ENCODE measurements at places on chromosomes 1 and 21. TPM values are rescaled to one million over a fixed set of nuclear protein-coding genes. Genes with fewer than 3 reads are reported as not detected.

DNA sequence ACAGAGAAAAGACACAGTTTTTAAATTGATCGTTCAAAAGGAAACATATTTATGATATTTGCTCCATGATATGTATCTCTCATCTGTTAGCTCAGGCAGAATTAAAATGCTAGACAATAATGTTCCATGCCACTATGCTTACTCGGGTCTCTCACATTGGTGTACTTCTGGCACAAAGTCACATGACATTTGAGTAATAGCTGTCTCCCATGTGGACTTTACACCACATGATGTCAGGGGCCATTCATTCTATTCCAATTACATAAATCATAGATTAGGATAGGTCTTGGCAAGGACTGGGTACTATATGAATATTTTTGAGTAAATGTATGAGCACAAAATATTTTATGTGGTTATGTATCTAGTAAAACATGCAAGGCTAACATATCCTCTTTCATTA is 648.4 kb downstream of the PLA2G4A start:
- H3K36me3 ChIP-seq: no peaks in the 10 kb centered on the region
- no peaks in the 10 kb centered on the region for H3K27me3 ChIP-seq
- no peak overlapping the region for H3K4me3 ChIP-seq
- H3K27ac ChIP-seq: no peak overlapping the region

GRCh38 chr1:77313491-77313890 is 31.7 kb downstream of the AK5 start:
- H3K4me1 ChIP-seq: no peaks in the 10 kb centered on the region
- no peaks in the 10 kb centered on the region for H3K36me3 ChIP-seq
- H3K4me3 ChIP-seq: no peak overlapping the region

DNA sequence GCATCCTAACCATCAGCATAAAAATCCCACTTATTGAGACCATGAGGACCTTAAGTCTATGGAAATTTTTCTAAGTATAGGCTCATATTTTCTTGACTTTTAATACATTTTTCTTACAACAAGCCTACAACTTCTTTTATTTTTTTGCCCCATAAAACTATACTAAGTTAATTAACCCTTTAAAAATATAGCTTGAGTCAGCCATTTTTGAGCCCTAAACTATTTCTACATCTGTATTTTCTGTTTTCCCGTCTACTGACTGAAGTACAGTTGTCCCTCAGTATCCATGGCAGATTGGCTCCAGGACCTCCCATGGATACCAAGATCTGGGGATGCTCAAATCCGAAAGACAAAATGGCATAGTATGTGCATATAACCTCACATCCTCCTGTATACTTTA is 55.0 kb downstream of the CHD1L start:
- no peaks in the 10 kb centered on the region for H3K27me3 ChIP-seq
- no peak for DNase-seq
- no peak overlapping the region for H3K4me3 ChIP-seq
- H3K27ac ChIP-seq: no peak overlapping the region

DNA sequence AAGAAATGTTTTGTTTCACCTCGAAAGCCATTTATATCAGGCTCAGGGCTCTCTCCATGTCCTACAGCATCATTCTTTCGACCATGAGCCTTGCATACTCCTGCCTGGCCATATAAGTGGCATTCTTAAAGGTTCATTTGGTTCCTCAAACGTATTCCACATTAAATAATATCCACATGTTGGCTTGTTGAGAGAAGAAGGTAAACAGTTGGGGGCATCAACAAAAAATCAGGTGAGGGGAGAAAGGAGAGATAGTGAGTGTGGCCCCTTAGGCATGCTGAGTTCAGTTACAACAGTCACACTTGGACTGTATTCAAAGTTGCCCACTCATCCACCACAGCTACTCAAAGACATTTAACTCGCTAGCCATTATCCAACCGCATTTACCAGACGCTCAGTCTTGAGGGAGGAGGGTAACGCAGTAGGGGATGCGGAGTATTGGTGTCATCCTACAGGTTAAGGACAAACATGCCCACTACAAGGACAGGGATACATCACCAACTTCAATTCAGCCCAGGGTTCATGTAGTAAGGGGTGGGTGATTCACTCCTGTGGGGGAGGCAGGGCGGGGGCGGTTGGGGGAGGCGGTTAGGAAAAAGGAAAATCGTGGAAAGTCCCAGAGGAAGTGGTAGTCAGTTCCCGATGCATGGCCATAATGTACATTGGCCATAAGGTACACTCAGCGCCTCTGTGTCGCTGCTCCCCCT is 1.4 kb downstream of the ZNF697 start:
- H3K27ac ChIP-seq: no peak overlapping the region
- peak; percentile 9 for DNase-seq
- no peaks in the 10 kb centered on the region for H3K36me3 ChIP-seq
- H3K4me1 ChIP-seq: peaks cover 15% of the 10 kb centered on the region
- H3K27me3 ChIP-seq: peaks cover 21% of the 10 kb centered on the region

DNA sequence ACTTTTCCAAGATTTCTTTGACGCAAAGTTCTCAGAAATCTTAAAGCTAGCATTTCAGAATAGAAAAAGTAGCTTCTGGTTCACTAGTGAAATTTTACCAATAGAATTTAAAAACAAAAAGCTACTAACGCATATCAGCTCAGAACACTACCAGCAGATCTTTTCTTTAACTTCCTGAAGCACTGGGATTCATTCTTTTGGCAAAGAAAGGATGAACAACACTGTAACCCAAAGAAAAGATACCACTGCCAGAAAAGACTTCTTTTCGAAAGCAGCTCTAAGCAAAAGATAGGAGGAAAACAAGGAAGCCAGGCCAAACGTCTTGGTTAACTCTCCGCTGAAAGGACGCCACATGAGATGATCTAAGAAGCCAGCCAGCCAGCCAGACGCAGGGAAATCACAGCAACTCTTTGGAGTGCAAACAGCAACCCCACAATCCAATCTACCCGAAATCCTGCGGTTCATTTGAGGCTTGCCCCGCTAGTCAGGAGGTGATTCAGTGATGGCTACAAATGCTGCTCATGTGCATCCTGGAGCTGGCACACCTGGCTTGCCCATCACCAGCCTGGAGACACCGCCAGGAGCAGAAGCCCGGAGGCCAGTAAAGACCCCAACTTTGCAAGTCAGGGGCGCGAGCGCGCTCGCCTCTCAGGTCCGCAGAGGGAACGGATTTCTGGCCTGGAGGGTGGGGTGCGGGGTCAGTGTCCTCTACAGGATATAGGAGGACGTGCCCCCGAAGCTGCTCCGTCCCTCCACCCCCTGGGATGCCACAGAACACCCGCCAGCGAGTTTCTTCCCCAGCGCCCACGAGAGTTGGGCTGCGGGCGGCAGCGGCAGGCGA is 812 bp downstream of the NBPF1 start:
- peak; percentile 88 for DNase-seq
- no peaks in the 10 kb centered on the region for H3K36me3 ChIP-seq
- H3K4me3 ChIP-seq: peak overlapping the region; percentile 51
- H3K27ac ChIP-seq: no peak overlapping the region
- H3K27me3 ChIP-seq: peaks cover 37% of the 10 kb centered on the region
- H3K4me1 ChIP-seq: peaks cover 33% of the 10 kb centered on the region

DNA sequence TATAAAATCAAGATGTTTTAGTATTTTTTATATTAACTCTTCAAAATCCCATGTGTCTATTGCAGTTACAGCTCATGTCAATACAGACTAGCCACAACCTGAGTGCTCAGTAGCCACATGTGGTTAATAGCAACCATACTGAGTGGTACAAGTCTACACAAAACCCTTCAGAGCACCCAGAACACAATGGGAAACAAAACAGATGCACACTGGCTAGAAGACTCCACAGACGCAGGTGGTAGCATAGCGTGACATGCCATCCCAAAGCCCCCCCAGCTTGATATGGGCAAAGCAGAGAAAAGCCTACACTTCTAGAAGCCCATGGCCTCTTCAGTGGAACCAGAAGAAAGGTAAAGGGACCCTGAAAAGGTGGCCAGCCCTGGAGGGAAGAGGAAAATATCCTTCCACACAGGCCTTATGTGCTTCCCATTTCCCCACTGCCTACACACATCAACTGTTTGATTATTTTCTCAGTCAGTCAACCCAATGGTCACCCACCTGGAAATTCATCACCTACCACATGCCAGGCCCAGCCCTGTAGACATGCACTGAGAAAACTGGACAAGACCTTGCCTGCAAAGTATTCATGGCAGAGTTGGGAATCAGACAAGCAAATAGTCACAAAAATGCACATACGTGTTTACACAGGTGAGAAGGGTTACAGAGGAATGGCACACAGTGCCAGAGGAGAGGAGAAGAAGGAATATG is 175.0 kb downstream of the VAV3 start:
- no peak overlapping the region for H3K27ac ChIP-seq
- no peak overlapping the region for H3K4me3 ChIP-seq
- no peak for DNase-seq
- peaks cover 21% of the 10 kb centered on the region for H3K4me1 ChIP-seq
- H3K27me3 ChIP-seq: no peaks in the 10 kb centered on the region
- H3K36me3 ChIP-seq: no peaks in the 10 kb centered on the region

DNA sequence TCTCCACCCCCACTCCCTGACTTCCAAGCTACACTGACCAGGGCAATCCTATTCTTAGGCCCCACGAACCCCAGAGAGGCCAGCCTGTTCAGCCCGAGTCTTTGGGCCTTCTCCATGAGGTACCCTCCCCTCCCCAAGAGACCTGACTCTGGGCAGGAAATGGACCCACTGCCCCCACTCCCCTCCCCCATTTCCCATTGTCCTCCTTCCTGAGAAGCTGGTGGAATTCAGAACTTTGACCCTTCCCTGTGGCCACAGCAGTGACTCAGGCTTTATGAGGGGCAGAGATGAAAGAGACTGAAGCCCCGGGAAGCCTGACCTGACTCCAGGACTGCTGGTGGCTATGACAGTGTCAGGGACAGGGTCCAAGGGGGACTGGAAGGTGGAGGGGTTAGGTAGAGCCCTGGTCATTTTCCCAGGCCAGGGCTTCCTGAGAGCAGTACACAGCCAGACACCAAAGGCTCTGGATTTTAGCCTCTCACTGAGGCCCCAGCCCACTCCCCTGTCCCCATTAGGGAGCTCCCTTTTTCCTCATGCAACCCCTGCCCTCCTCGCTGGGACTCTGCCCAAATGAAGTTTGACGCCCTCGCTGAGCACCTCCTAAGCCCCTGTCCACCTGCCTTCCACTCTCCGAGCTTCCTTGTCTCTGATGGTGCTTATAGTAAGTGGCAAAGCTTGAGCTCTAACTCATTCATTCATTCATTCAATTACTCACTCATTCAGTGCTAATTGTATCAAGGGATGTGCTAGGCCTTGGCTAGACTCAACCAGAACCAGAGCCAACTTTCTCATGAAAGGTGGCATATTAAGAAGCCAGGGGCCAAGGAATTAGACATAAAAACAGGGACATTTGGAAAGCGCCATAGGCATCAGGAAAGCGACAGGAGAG is 3.0 kb downstream of the CRYBG2 start:
- no peak overlapping the region for H3K4me3 ChIP-seq
- H3K36me3 ChIP-seq: no peaks in the 10 kb centered on the region
- H3K4me1 ChIP-seq: peaks cover 40% of the 10 kb centered on the region
- peak overlapping the region; percentile 65 for H3K27ac ChIP-seq
- H3K27me3 ChIP-seq: no peaks in the 10 kb centered on the region

DNA sequence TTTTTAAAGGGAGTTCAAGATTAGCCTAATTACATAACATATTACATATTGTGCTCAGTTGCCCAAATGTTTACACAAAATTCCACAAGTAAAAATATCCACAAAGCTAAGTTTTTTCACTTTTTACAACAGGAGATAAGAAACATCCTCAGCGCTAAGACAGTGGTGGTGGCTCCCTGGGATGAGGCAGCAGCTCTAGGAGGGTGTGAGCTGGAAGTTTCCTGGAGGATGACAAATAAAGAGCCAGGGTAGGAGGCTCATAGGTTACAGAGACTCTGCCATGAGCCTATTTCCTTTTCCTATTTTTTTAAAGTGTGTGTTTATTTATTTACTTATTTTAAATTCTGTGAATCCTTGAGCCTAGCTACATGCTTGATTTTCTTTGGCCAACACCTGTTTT is 91.7 kb downstream of the COL24A1 start:
- no peaks in the 10 kb centered on the region for H3K36me3 ChIP-seq
- H3K27ac ChIP-seq: no peak overlapping the region
- H3K27me3 ChIP-seq: no peaks in the 10 kb centered on the region
- H3K4me1 ChIP-seq: peaks cover 26% of the 10 kb centered on the region
- peak; percentile 4 for DNase-seq
- no peak overlapping the region for H3K4me3 ChIP-seq

DNA sequence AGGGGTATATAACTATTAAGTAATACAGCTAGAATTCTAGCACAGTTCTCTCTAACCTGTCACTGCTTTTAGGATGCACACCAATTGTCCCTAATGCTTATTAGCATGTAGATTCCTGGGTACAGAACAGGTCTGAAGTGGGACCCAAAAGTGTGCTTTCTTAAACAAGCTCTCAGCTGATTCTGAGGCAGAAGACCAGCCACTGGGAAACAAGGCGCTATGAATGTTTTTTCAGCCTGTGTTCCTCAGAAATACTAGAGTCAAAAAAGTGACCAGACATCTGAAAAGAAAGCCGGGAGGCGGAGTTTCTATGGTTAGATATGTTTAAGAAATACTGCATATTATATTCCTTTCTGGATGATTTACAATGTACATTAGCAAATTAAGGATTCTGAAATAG is 1.8 kb downstream of the PEF1 start:
- no peaks in the 10 kb centered on the region for H3K27me3 ChIP-seq
- DNase-seq: no peak
- H3K27ac ChIP-seq: no peak overlapping the region
- H3K4me1 ChIP-seq: peaks cover 4% of the 10 kb centered on the region
- H3K4me3 ChIP-seq: no peak overlapping the region
- H3K36me3 ChIP-seq: no peaks in the 10 kb centered on the region

DNA sequence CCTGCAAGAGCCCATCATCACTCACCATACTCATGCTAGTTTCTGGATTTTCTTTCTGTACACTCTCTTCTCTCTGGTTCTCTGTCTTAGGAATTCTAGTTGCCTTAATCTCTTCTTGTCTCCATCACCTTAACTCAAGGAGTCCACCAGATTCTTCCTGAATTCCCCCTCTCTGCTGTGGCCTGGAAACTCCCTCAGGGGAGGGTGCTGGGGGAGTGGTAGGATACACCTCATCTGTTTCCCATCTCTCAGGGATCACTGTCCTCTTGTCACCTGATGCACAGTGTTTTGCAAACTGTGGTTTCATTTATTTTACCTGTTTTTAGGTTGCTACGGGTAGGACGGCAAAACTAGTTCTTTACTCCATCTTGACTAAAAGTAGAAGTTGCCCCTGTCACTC is 6.6 kb upstream of the GNG12 start:
- no peak overlapping the region for H3K4me3 ChIP-seq
- no peaks in the 10 kb centered on the region for H3K36me3 ChIP-seq
- H3K27ac ChIP-seq: no peak overlapping the region
- H3K4me1 ChIP-seq: peaks cover 54% of the 10 kb centered on the region
- no peak for DNase-seq
- H3K27me3 ChIP-seq: peaks cover 11% of the 10 kb centered on the region

GRCh38 chr1:154837672-154838171 is 32.4 kb downstream of the KCNN3 start:
- DNase-seq: no peak
- no peaks in the 10 kb centered on the region for H3K27me3 ChIP-seq
- no peak overlapping the region for H3K4me3 ChIP-seq
- H3K4me1 ChIP-seq: peaks cover 23% of the 10 kb centered on the region

GRCh38 chr1:67831850-67832513 is 1.3 kb downstream of the GNG12 start:
- H3K36me3 ChIP-seq: no peaks in the 10 kb centered on the region
- H3K27me3 ChIP-seq: peaks cover 45% of the 10 kb centered on the region
- peak overlapping the region; percentile 79 for H3K4me3 ChIP-seq
- H3K4me1 ChIP-seq: peaks cover 23% of the 10 kb centered on the region
- H3K27ac ChIP-seq: no peak overlapping the region

Gene PAPPA2
- total RNA-seq: 0.17 TPM

Gene CRYZ
- not detected for total RNA-seq

Gene GPR25
- not detected for total RNA-seq

Gene AIRE
- total RNA-seq: not detected

Gene SLC5A9
- not detected for total RNA-seq

Gene NMNAT2
- total RNA-seq: 2.7 TPM

Gene MAB21L3
- total RNA-seq: not detected

All from neural progenitor cell (in vitro differentiated cells).